ENCODE measurements at places on chromosomes 11 and 22. TPM values are rescaled to one million over a fixed set of nuclear protein-coding genes. Genes with fewer than 3 reads are reported as not detected.

The DNAJC4 gene
- total RNA-seq: 41.9 TPM

The OR2AG2 gene
- total RNA-seq: not detected

The RCOR2 gene
- total RNA-seq: not detected

The ABCC8 gene
- not detected for total RNA-seq

The LARGE2 gene
- 4.2 TPM for total RNA-seq

The MRGPRX3 gene
- not detected for total RNA-seq

The C11orf58 gene
- total RNA-seq: 168 TPM

The CDC42BPG gene
- total RNA-seq: 11.6 TPM

- no peaks in the 10 kb centered on the region for H3K27me3 ChIP-seq
- no peak within 1 kb of the TSS for H3K27ac ChIP-seq
- no peaks in the 10 kb centered on the region for H3K36me3 ChIP-seq
- no peak within 1 kb of the TSS for H3K4me3 ChIP-seq
Observed at GRCh38 chr22:39893526-39893925, at the start of gene ENTHD1. Gene ENTHD1, minus strand, starts transcription at chr22:39893760. Its CDS starts 6,012 bp downstream, at chr22:39887748.

- H3K27ac ChIP-seq: peak overlapping the region; percentile 18
- no peaks in the 10 kb centered on the region for H3K27me3 ChIP-seq
- H3K36me3 ChIP-seq: no peaks in the 10 kb centered on the region
- H3K4me1 ChIP-seq: peaks cover 23% of the 10 kb centered on the region
- peak; percentile 35 for DNase-seq
Observed at GRCh38 chr11:75383246-75383645, 16.1 kb upstream of the RPS3 start.

GRCh38 chr11:40337118-40337517, 1122.3 kb downstream of the LRRC4C start:
- H3K4me1 ChIP-seq: no peaks in the 10 kb centered on the region
- no peaks in the 10 kb centered on the region for H3K27me3 ChIP-seq
- H3K36me3 ChIP-seq: no peaks in the 10 kb centered on the region
- H3K4me3 ChIP-seq: no peak overlapping the region
- no peak for DNase-seq
- no peak overlapping the region for H3K27ac ChIP-seq

- no peak overlapping the region for H3K27ac ChIP-seq
- H3K4me3 ChIP-seq: no peak overlapping the region
- DNase-seq: no peak
- no peaks in the 10 kb centered on the region for H3K4me1 ChIP-seq
Observed at GRCh38 chr22:28931844-28932567, 48.6 kb downstream of the ZNRF3 start.

GRCh38 chr22:25555586-25555985, 8.9 kb upstream of the GRK3 start:
- H3K4me3 ChIP-seq: no peak overlapping the region
- no peak overlapping the region for H3K27ac ChIP-seq
- DNase-seq: no peak
- H3K36me3 ChIP-seq: no peaks in the 10 kb centered on the region
- H3K27me3 ChIP-seq: no peaks in the 10 kb centered on the region

DNA sequence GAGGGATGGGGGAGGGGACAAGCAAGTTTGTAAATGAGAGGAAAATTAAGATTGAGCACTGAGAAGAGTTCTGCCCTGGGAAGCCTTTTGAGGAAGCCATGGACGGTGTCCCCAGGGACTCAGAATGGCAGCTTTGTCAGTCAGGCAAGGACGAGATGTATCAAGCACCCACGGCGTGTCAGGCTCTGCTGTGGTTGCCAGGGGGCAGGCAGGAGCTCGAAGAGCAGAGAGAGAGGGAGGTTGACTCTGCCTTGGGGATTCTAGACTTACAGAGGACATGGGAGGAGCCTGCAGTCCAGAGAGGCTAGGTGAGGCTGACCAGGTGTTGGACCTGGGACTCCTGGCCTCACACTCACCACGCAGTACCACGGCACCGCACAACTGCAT, 29.1 kb upstream of the SYT7 start:
- H3K4me1 ChIP-seq: no peaks in the 10 kb centered on the region
- no peak overlapping the region for H3K4me3 ChIP-seq
- no peak for DNase-seq
- no peaks in the 10 kb centered on the region for H3K27me3 ChIP-seq

GRCh38 chr22:35910003-35910769, 118.4 kb downstream of the RBFOX2 start:
- DNase-seq: no peak
- peaks cover 6% of the 10 kb centered on the region for H3K27me3 ChIP-seq
- H3K27ac ChIP-seq: no peak overlapping the region

GRCh38 chr11:58776891-58777710, 45.4 kb upstream of the GLYAT start:
- no peak for DNase-seq
- H3K27ac ChIP-seq: no peak overlapping the region
- H3K4me3 ChIP-seq: no peak overlapping the region
- H3K27me3 ChIP-seq: peaks cover 3% of the 10 kb centered on the region

DNA sequence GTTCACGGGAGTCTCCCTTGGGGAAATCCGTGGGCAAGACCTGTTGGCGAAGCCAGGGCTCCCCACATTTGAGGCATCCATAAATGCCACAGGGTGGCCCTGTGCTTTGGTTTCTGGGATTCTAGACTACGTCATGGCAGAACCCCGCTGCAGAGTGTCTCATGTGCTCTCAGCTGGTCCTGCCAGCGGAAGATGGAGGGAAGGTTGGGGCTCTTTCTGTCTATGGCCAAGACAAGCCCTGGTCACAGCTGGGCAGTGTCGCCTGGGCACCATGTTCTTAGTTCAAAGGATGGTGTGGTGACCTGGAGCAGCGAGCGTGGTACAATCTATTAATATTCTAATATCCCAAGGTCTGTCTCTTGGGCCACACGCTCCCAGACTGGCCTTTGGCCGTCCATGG, 511.7 kb downstream of the TBC1D22A start:
- H3K27ac ChIP-seq: no peak overlapping the region
- H3K27me3 ChIP-seq: no peaks in the 10 kb centered on the region
- no peaks in the 10 kb centered on the region for H3K4me1 ChIP-seq
- H3K36me3 ChIP-seq: no peaks in the 10 kb centered on the region
- no peak for DNase-seq

DNA sequence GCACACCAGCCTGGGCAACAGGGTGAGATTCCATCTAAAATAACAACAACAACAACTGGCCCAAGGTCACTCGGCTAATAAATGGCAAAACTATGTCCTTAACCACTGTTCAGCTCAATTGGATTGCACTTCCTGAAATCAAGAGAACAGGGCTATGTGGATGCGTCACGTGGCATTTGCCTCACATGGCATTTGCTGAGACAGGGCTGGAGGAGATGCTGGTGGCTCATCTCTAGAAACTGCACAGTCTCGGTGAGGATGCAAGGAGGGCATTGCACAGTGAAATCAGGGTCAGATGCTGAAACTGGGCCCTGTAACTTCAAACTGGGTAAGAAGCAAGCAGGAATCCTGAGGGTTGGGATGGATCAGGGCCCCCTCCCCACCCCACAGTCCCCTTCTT, 171.9 kb downstream of the BUD13 start:
- H3K4me3 ChIP-seq: no peak overlapping the region
- no peaks in the 10 kb centered on the region for H3K27me3 ChIP-seq
- no peaks in the 10 kb centered on the region for H3K36me3 ChIP-seq
- no peaks in the 10 kb centered on the region for H3K4me1 ChIP-seq
- DNase-seq: no peak

GRCh38 chr11:84398017-84398626, 1112.0 kb upstream of the CCDC90B start:
- no peaks in the 10 kb centered on the region for H3K27me3 ChIP-seq
- H3K4me3 ChIP-seq: no peak overlapping the region
- no peak overlapping the region for H3K27ac ChIP-seq
- H3K4me1 ChIP-seq: no peaks in the 10 kb centered on the region
- no peak for DNase-seq

- DNase-seq: no peak
- no peak overlapping the region for H3K27ac ChIP-seq
- peaks cover 3% of the 10 kb centered on the region for H3K27me3 ChIP-seq
- H3K4me1 ChIP-seq: no peaks in the 10 kb centered on the region
- no peaks in the 10 kb centered on the region for H3K36me3 ChIP-seq
Observed at GRCh38 chr11:9046481-9046880, 42.7 kb upstream of the NRIP3 start.

DNA sequence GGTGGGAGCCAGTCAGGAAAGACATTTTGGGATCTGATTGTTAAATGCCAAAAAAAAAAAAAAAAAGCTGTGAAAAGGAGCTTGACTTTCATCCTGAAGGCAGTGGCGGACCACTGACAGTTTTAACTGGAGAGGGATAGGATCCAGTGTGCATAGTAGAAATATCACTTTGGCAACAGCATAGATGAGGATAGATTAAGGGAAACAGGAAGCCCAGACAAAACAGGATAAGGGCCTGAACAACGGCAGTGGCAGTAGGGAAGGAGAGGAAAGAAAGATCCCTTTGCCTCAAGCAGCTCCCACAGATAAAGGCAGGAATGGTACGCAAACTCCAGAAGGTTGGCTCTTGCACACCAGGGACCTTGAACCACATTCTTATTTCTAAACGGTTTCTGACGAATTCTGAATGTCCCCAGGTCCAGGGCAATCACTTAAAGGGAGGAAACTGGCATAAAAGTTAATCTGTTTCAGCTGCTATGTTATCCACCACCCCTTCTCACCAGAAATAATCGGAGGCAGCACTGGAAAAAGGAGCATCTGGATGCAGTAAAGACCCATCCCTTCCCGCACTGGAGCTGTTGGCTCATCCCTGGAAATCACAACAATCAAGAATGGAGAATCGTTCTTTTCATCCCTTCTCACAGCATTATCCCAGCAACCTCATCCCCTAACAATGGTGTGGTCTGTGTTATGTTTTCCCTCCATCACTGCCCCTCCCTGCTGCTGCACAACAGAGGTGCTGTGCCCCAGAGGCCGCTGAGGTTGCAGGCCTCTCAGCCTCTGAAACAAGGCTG, 99.1 kb downstream of the GAB2 start:
- H3K4me3 ChIP-seq: no peak overlapping the region
- no peak for DNase-seq
- no peaks in the 10 kb centered on the region for H3K27me3 ChIP-seq
- H3K27ac ChIP-seq: no peak overlapping the region

DNA sequence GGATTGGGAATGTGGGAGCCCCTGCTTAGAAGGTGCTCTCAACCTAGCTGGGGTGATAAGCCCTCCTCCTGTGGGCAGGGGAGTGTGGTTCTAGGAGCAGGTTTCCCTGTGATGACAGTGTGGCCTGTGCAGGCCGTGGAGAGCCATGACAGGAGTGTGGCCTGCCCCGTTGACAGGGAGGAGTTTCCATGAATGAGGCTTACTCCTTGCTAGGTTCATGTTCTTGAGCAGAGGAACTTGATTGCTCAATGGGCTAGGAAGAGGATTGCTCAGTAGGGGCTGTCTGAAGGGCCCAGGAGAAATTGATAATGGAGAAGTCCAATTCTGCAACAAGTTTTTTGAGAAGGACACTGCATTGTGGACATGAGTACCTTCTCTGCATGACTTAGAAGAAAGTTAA, 92.0 kb downstream of the PPP6R3 start:
- H3K4me1 ChIP-seq: peaks cover 24% of the 10 kb centered on the region
- no peak overlapping the region for H3K27ac ChIP-seq
- no peak overlapping the region for H3K4me3 ChIP-seq
- no peaks in the 10 kb centered on the region for H3K27me3 ChIP-seq

GRCh38 chr11:105168457-105168856, 28.9 kb upstream of the CARD18 start:
- no peak overlapping the region for H3K27ac ChIP-seq
- no peak for DNase-seq
- H3K4me1 ChIP-seq: no peaks in the 10 kb centered on the region
- H3K36me3 ChIP-seq: no peaks in the 10 kb centered on the region
- no peak overlapping the region for H3K4me3 ChIP-seq

DNA sequence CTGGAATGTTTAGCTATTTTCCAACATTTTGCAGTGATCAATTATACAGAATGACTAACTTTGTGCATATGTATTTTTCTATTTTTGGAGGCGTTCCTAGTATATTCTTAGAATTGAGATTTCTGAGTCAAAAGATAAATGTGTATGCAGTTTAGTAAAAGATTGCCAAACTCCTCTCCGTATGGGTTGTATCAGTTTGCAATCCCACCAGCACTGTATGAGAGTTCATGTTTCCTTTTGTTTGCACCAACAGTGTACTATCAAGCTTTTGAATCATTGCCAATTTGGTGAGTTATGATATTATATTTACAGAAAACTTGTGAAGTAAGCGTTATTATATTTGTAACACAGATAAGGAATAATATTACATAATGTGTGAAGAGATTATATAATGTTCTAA, 658.7 kb downstream of the JRKL start:
- H3K4me1 ChIP-seq: no peaks in the 10 kb centered on the region
- no peak overlapping the region for H3K4me3 ChIP-seq
- DNase-seq: no peak
- H3K27ac ChIP-seq: no peak overlapping the region
- no peaks in the 10 kb centered on the region for H3K27me3 ChIP-seq

DNA sequence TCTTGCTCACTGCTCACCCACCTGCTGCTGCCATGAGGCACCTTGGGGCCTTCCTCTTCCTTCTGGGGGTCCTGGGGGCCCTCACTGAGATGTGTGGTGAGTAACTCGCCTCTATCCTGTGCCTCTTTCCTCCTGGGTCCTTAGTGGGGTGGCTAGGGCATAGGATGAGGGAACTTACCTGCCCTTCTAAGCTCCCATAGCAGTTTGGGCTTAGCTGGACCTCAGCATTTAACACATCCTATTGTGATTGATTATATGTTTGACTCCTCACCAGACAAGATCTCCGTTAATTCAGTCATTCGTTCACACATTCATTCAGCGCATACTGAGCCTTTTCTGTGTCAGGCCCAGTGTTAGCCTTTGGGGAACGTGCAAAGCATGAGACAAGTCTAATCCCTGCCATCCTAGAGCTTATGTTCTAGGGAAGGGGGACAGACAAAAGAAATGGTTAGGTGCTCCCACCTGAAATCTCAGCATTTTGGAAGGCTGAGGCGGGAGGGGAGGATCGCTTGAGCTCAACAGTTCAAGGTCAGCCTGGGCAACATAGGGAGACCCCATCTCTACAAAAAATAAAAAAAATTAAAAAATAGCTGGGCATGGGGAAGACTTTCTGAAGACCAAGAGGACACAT, 441 bp downstream of the TCN2 start:
- no peak for DNase-seq
- H3K27ac ChIP-seq: no peak overlapping the region
- H3K4me3 ChIP-seq: peak overlapping the region; percentile 68
- peaks cover 20% of the 10 kb centered on the region for H3K4me1 ChIP-seq
- H3K36me3 ChIP-seq: no peaks in the 10 kb centered on the region
- H3K27me3 ChIP-seq: no peaks in the 10 kb centered on the region

DNA sequence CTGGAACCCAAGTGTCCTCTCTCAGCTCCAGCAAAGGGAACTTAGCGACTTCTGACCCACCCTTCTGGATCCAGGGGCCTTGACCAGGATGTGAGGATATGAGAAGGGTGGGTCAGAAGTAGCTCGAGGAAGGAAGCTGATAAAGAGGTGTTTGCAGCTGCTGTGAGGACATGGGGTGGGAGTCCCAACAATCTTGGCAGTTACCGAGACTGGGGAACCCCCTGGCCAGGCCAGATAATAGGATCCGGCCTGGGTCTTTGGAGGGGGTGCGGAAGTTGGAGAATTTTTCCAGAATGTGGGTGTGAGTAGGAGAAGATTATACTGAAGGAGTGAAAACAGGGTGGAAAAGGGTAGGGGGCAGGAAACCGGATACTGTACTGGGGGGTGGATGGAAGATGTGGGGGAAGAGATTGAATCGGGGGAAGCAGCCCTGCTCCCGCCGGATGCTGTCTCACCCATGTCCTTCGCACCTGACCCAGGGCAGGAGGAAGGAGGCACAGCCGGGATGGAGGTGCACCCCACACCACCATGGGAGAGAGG, 2.8 kb upstream of the MCAM start:
- H3K27me3 ChIP-seq: no peaks in the 10 kb centered on the region
- peaks cover 58% of the 10 kb centered on the region for H3K4me1 ChIP-seq
- no peak for DNase-seq
- no peaks in the 10 kb centered on the region for H3K36me3 ChIP-seq

- no peak overlapping the region for H3K4me3 ChIP-seq
- H3K27ac ChIP-seq: no peak overlapping the region
- no peaks in the 10 kb centered on the region for H3K27me3 ChIP-seq
- H3K36me3 ChIP-seq: no peaks in the 10 kb centered on the region
Observed at GRCh38 chr11:66324664-66325063, 7.8 kb upstream of the CD248 start.
